Ascending aorta (tissue), 2 donors: ENCODE measurements at places on chromosomes 16 and 17. TPM values are rescaled to one million over a fixed set of nuclear protein-coding genes. Genes with fewer than 3 reads are reported as not detected.
A peak's percentile ranks its signal among the peaks of the same experiment; 100 is the strongest.

DNA sequence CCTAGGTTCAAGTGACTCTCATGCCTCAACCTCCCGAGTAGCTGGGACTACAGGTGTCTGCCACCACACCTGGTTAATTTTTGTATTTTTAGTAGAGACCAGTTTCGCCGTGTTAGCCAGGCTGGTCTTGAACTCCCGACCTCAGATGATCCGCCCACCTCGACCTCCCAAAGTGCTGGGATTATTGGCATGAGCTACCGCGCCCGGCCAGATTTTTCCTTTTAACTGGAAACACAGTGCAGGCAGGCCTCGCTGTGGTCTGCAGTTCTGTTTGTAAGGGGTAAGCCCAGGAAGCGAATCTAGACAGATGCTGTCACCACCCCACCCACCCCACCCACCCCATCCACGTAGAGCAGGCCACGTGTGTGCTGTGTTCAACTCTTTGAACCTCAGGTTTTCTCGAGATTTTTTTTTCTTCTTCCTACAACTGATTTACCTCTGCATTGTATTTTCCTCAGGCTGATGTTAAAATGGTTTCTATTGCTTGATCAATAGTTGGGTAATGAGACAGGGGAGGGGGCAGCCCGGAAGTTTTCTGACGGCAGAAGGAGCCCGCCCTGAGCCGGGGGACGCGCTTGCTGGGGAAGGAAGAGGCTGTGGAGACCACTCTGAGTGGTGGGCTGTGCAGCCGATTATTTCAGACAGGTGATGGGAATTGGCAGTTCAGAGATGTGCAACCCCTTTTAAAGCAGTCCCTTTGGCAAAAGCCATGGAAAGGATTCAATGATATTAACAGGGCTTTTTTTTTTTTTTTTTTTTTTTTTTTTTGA, 72.9 kb downstream of the DNAH17 start:
- no peak for DNase-seq
- no peaks in the 10 kb centered on the region for H3K27me3 ChIP-seq
- H3K4me1 ChIP-seq: no peaks in the 10 kb centered on the region

DNA sequence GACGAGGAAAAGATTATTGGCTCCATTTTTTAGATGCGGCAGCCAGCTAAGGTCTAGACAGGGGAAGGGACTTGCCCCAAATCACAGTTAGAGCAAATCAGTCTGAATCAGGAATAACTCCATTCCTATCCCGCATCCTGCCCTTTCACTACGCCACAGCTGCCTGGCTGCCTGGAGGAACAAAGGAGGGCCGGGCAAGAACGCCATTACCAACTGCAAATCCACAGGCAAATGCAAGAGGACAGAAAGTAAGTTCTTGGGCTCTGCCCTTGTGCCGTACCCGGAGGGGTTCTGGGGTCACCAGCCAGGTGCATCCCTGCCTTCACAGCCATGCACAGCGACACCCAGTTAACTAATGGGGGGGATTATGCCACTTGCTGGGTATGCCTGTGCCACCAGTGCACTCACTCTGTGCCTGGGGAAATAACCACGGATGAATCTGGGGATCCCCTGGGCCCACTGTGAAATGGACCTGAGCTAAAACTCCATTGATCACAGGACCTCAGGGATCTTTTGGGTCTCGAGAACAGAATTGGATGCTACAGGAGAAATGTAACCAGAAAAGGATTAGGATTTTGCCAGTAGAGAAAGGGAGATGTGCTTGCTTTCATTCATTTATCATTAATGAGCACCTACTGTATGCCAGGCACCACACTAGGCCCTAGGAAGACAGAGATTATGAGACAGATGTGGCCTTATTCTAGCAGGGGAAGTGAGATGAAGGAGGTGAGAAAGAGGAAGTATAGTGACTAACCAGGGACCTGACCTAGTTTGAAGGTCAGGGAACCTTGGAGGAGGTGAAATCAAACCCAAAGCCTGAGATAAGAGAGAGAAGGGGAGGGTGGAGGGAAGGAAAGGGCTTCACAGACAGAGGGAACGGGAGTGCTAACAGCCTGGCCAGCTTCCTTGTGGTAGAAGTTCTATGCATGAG, 17.7 kb downstream of the BCL7C start:
- H3K4me1 ChIP-seq: peaks cover 17% of the 10 kb centered on the region
- peak overlapping the region; percentile 79 for H3K27ac ChIP-seq
- peak overlapping the region; percentile 84 for H3K4me3 ChIP-seq
- no peak for DNase-seq

GRCh38 chr17:54494721-54495715, 405.6 kb upstream of the TOM1L1 start:
- no peak for DNase-seq
- no peak overlapping the region for H3K4me3 ChIP-seq
- no peaks in the 10 kb centered on the region for H3K27me3 ChIP-seq
- no peaks in the 10 kb centered on the region for H3K4me1 ChIP-seq
- H3K36me3 ChIP-seq: no peaks in the 10 kb centered on the region

GRCh38 chr17:68861602-68862001, 93.6 kb downstream of the ABCA8 start:
- no peak overlapping the region for H3K27ac ChIP-seq
- DNase-seq: no peak
- no peaks in the 10 kb centered on the region for H3K27me3 ChIP-seq
- no peak overlapping the region for H3K4me3 ChIP-seq

The CIITA gene
- total RNA-seq: 19.4 TPM

The TMIGD1 gene
- total RNA-seq: not detected

DNA sequence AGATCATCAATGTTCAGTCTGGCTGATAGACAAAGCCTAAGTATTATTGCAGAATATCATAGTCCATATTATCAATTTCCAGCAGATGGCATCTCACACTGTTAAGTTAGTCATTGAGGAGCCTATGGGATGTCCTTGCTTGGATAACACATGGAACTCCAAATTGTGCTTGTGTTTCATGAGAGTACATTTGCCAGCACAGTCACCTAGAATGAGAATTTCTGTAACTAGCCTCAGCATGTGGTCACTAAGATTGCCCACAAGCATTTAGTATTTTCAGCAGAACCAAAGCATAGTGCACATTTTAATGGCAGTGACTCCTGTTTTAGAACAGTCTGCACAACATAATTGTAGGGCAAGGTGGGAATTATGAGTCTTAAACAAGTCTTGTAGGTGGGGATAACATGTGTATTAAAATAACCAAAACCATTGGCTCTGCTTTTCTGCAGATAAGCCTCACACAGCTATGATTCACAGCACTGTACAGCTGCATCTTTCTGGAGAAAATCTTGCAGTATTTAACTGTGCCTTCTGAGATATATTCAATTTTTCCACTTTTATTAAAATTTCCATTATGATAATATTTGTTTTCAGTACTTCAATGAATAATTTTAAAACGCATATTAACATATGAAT, 882.8 kb upstream of the SOX9 start:
- H3K4me1 ChIP-seq: no peaks in the 10 kb centered on the region
- no peak overlapping the region for H3K27ac ChIP-seq
- H3K27me3 ChIP-seq: no peaks in the 10 kb centered on the region
- no peak overlapping the region for H3K4me3 ChIP-seq
- no peak for DNase-seq
- H3K36me3 ChIP-seq: no peaks in the 10 kb centered on the region

DNA sequence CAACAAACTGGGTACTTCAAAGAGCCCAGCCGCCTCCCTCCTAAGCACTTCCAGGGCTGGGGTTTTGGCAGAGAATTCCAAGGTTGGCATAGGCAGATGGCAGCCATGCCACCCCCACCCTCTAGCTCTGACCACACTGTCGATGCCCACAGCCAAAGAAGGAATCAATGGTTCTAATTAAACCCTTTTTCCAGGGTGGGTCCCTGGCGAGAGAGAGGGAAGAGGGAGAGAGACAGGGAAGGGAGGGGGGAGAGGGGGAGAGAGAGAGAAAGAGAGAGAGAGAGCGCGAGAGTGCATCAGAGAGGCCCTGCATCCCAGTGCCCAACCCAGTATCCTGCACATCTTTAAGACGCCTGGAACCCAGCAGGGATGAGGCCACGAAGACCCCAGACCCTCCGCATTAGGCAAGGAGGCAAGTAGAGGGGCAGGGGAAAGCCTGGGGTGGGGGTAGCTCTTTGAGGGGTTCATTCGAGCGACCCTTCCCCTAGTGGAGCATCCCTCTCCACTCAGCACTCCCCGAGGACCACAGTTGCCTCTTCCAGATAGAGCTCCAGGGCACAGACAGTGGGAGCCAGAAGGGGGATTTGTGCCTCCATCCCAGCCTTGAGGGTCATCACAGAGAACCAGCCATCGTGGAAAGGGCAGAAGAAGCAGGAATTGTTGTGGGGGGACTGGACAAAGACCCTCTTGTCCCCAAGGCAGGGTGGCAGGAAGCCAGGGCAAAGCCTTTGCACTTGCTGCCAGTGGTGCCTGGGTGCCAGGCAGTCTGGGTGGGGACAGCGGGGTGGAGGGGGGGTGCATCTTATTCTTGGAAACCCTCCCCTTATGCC, 2.6 kb downstream of the SRCIN1 start:
- no peak overlapping the region for H3K27ac ChIP-seq
- H3K36me3 ChIP-seq: no peaks in the 10 kb centered on the region
- H3K4me3 ChIP-seq: no peak overlapping the region
- no peaks in the 10 kb centered on the region for H3K4me1 ChIP-seq
- H3K27me3 ChIP-seq: peaks cover 14% of the 10 kb centered on the region
- DNase-seq: no peak

DNA sequence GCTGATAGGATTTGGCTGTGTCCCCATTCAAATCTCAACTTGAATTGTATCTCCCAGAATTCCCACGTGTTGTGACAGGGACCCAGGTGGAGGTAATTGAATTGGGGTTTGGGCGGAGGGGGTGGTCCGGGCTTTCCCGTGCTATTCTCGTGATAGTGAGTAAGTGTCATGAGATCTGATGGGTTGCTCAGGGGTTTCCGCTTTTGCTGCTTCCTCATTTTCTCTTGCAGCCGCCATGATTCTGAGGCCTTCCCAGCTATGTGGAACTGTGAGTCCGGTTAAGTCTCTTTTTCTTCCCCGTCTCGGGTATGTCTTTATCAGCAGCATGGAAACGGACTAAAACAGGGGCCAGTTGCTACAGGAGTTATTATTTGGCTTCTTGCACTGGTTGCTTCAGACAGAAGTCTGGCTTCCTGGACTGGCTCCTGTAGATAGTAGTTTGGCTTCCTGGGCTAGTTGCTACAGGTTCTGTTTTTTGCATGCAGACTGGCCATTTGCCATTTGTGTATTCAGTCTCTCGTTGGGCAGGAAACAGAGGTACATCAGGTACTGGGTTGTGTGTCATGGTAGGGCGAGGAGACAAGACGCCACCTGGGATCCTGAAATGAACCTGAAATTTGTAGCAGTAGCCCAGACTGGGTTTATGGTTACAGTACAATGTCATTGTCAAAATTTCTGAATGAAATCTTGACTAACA, 32.6 kb downstream of the CNTNAP4 start:
- no peak for DNase-seq
- H3K27me3 ChIP-seq: no peaks in the 10 kb centered on the region
- no peak overlapping the region for H3K4me3 ChIP-seq
- no peaks in the 10 kb centered on the region for H3K36me3 ChIP-seq

GRCh38 chr17:10469459-10469858, at the start of gene MYH4:
Gene MYH4, minus strand, starts transcription at chr17:10469559. Its CDS starts 2,814 bp downstream, at chr17:10466745.
- H3K4me1 ChIP-seq: no peaks in the 10 kb centered on the region
- H3K27ac ChIP-seq: no peak within 1 kb of the TSS
- H3K4me3 ChIP-seq: no peak within 1 kb of the TSS
- no peak for DNase-seq

DNA sequence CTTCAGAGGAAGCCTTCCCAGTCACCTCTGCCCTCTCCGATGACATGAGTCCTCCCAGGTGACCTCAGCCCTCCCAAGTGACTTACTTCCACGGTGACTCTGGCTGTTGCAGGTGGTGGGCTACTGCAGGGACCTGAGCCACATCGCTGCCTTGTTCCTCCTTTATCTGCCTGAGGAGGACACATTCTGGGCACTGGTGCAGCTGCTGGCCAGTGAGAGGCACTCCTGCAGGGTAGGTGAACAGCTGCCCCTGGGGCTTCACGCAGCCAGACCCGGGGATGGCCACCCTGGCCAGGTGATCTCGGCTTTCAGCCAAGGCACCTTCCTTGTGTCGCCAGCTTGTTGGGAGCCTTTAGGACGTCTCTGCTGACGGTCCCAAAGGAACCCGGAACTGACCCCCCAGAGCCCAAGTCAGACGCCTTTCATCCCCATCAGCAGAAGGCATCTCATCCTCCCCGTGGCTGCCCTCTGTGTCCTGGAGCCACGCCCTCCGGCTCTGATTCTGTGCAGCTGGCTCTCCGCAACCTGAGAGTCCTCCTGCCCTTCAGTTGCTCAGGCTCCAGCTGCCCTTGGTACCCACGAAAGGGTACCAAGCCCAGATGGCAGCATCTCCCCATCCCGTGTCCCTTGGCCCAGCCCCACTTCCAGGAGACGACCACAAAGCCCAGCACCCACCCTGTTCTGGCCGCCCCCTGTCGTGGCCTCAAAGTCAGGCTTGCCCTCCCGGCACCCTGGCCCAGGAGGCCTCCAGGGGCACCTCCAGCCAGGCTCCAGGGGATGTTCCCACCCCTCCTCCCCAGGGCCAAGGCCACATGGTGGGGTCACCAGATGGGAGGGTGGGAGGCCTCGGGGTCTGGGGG, 81.7 kb downstream of the GOSR1 start:
- no peaks in the 10 kb centered on the region for H3K4me1 ChIP-seq
- no peaks in the 10 kb centered on the region for H3K27me3 ChIP-seq
- H3K4me3 ChIP-seq: no peak overlapping the region
- no peak overlapping the region for H3K27ac ChIP-seq
- no peak for DNase-seq

GRCh38 chr17:4100883-4101756, 41.7 kb downstream of the ZZEF1 start:
- no peak for DNase-seq
- no peaks in the 10 kb centered on the region for H3K4me1 ChIP-seq
- no peaks in the 10 kb centered on the region for H3K27me3 ChIP-seq
- H3K27ac ChIP-seq: peak overlapping the region; percentile 70

The MRPS34 gene
- 170 TPM for total RNA-seq

The FOXL1 gene
- 35.7 TPM for total RNA-seq

The KRT33A gene
- total RNA-seq: not detected

DNA sequence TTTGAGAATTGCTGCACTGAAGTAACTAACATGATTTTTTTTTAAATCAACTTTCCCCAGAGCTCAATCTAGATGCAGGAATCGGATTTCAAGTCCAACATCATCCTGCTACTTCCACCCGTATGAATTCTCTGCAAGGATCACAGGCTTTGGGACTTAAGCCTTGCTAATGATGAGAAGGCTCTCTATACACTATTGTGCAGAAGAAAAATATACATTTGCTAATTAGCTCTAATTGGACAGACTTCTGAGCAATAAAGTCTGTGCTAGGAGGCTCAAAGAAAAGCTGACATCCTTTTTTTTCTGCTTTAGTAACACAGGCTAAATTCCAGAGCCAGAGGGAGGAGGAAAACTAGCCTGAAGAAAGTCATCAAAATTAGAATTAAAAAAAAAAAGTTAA, 433.6 kb downstream of the PMP22 start:
- DNase-seq: no peak
- H3K36me3 ChIP-seq: no peaks in the 10 kb centered on the region
- H3K27me3 ChIP-seq: no peaks in the 10 kb centered on the region

GRCh38 chr16:27118526-27118925, 51.8 kb downstream of the C16orf82 start:
- H3K36me3 ChIP-seq: no peaks in the 10 kb centered on the region
- H3K4me1 ChIP-seq: no peaks in the 10 kb centered on the region
- no peaks in the 10 kb centered on the region for H3K27me3 ChIP-seq
- H3K27ac ChIP-seq: no peak overlapping the region
- DNase-seq: no peak

- H3K4me1 ChIP-seq: no peaks in the 10 kb centered on the region
- no peak overlapping the region for H3K4me3 ChIP-seq
- H3K27ac ChIP-seq: no peak overlapping the region
- DNase-seq: no peak
- H3K27me3 ChIP-seq: no peaks in the 10 kb centered on the region
These were observed 7.3 kb downstream of the PLEKHG4 start for GRCh38 chr16:67286441-67287235.

The PERCC1 gene
- not detected for total RNA-seq
